Left lung (tissue), 14 donors: ENCODE measurements at places on chromosomes 3 and 15. TPM values are rescaled to one million over a fixed set of nuclear protein-coding genes. Genes with fewer than 3 reads are reported as not detected.

- H3K36me3 ChIP-seq = no peaks in the 10 kb centered on the region
- peaks cover 9% of the 10 kb centered on the region for H3K4me1 ChIP-seq
- no peak for DNase-seq
- H3K27me3 ChIP-seq = no peaks in the 10 kb centered on the region
- no peak overlapping the region for H3K4me3 ChIP-seq
Measured at GRCh38 chr3:53075743-53076140, 29.9 kb upstream of the SFMBT1 start.

DNA sequence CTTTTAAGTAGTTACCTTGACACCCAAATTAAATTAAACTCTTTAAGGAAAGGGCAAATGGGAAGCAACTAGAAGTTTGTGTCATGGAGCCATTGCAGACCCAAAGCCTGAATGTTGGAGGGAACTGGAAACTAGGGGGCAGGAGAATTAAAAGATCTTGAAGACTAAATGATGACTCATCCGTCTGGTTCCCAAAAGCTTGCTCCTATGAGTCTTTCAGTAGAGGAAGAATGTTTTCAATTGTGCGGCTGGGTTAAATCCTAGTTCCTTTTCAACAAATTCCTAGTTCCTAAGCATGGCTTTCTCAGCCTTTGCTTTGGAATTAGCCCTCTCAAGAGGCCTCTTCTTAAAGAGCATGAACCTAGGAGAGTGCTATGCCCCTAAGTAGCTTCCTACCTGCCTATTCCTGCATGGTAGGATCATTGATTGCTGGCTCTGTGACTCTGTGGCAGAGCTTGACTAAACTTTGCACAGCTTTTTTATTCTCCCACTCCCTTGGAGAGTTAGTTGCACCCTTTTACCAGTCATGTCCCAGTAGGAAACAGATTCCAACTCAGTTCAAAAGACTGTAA lies 17.7 kb downstream of the CLEC3B start:
- no peak for DNase-seq
- no peak overlapping the region for H3K4me3 ChIP-seq
- H3K4me1 ChIP-seq = peaks cover 40% of the 10 kb centered on the region
- H3K27me3 ChIP-seq = no peaks in the 10 kb centered on the region

DNA sequence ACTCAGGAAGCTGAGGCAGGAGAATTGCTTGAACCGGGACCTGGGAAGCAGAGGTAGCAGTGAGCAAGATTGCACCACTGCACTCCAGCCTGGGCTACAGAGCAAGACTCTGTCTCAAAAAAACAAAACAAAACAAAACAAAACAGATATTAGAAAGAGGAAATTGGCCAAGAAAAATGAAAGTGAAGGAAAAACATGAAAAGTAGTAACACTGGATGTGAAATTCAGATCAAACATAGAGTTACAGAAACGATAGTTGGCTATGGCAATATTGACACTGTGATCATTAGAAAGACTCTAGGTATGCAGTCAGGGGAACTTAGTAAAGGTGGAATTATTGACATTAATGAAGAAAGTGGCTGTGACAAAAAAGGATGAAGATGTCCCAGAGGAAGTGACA lies 13.2 kb upstream of the TIPARP start:
- H3K27me3 ChIP-seq = no peaks in the 10 kb centered on the region
- DNase-seq = no peak
- H3K4me1 ChIP-seq = peaks cover 10% of the 10 kb centered on the region
- H3K36me3 ChIP-seq = no peaks in the 10 kb centered on the region

GRCh38 chr15:45777781-45778180 lies 143.0 kb downstream of the SQOR start:
- no peak for DNase-seq
- no peaks in the 10 kb centered on the region for H3K4me1 ChIP-seq
- H3K27ac ChIP-seq = no peak overlapping the region

GRCh38 chr15:40088929-40089755 lies 19.5 kb downstream of the BMF start:
- peaks cover 10% of the 10 kb centered on the region for H3K36me3 ChIP-seq
- H3K27ac ChIP-seq = no peak overlapping the region
- H3K4me3 ChIP-seq = no peak overlapping the region
- H3K27me3 ChIP-seq = no peaks in the 10 kb centered on the region

DNA sequence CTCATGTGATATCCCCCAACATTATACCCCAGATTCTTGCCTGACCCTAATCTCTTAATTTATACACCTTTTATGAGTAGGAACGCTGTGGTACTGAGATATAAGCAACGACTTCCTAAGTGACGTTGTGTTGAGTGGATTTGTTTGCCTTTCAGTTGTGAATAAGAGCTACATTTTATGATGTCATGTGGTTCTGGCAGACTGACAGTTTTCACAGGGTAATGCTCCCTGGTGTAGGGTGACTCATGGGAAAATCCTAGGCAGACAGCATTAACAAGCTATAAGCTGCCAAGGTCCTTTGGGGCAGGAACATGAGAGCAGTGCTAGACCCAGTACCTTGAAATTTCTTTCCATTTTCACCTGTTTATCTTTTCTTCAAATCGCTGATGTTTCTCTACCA lies 11.2 kb downstream of the C3orf52 start:
- no peak for DNase-seq
- no peaks in the 10 kb centered on the region for H3K27me3 ChIP-seq
- peaks cover 9% of the 10 kb centered on the region for H3K4me1 ChIP-seq

GRCh38 chr3:39135170-39135805 lies 18.1 kb downstream of the CSRNP1 start:
- no peaks in the 10 kb centered on the region for H3K36me3 ChIP-seq
- no peak overlapping the region for H3K4me3 ChIP-seq
- H3K4me1 ChIP-seq = no peaks in the 10 kb centered on the region
- DNase-seq = no peak

GRCh38 chr15:40618023-40618422 lies 24.0 kb downstream of the KNL1 start:
- H3K4me1 ChIP-seq = no peaks in the 10 kb centered on the region
- H3K4me3 ChIP-seq = no peak overlapping the region
- H3K36me3 ChIP-seq = no peaks in the 10 kb centered on the region
- no peak for DNase-seq

- no peak overlapping the region for H3K4me3 ChIP-seq
- H3K36me3 ChIP-seq = no peaks in the 10 kb centered on the region
- no peaks in the 10 kb centered on the region for H3K27me3 ChIP-seq
- no peaks in the 10 kb centered on the region for H3K4me1 ChIP-seq
- H3K27ac ChIP-seq = no peak overlapping the region
- DNase-seq = no peak
Measured at GRCh38 chr3:168141405-168141998, 45.8 kb upstream of the GOLIM4 start.

DNA sequence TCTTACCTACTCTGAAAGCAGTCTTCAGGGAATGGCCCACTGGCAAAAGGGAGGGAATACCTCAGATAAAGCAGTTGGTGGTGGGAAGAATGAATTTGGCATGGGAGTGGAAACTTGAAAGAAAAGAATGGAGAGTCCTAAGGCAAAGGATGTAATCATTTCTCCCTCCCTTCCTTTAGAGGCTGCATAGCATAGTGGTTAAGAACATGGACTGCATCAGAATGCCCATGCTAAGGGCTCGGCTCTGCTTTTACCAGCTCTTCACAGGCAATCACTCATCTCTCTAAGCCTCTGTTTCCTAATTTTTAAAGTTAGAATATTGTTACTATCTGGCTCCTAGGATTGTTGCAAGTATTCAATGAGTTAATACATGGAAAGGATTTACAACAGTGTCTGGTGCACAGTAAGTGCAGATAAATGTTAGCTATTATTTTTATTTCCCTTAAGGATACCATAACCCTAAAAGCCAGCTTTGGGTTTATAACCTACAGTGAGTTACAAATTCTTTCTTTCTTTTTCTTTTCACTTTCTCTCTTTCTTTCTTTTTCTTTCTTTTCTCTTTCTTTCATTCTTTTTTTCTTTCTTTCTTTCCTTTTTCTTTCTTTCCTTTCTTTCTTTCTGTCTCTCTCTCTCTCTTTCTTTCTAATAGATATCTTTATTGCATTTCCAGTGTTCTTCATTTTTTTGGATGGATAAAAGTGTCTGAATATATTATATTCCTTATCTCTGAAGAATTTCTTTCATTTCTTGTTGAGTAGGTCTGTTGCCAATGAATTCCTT lies 23.6 kb downstream of the VEPH1 start:
- H3K36me3 ChIP-seq = no peaks in the 10 kb centered on the region
- DNase-seq = no peak
- no peak overlapping the region for H3K4me3 ChIP-seq
- H3K27ac ChIP-seq = no peak overlapping the region

DNA sequence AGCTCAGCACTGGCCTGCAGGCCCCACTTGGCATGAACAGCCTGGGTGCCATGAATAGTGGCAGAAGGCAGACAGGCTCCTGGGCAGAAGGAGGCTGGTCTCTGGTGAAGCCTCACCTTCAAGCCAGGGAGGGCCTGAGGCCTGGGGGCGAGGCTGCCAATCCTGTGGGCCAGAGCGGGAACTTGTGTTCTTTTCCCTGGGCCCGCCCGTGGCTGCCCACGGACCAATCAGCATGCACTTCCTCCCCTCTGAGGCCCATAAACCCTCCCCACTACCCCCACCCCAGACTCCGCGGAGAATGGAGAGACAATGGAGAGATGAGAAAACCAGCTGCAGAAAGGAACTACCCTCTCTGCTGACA lies 283.8 kb upstream of the ROBO1 start:
- H3K27ac ChIP-seq = no peak overlapping the region
- H3K4me1 ChIP-seq = no peaks in the 10 kb centered on the region
- no peak for DNase-seq
- no peaks in the 10 kb centered on the region for H3K27me3 ChIP-seq
- H3K36me3 ChIP-seq = no peaks in the 10 kb centered on the region
- H3K4me3 ChIP-seq = no peak overlapping the region

- H3K4me1 ChIP-seq = no peaks in the 10 kb centered on the region
- H3K27ac ChIP-seq = no peak overlapping the region
- H3K27me3 ChIP-seq = no peaks in the 10 kb centered on the region
- no peak for DNase-seq
- no peak overlapping the region for H3K4me3 ChIP-seq
Measured at GRCh38 chr15:83410532-83410931, 36.6 kb upstream of the SH3GL3 start.

DNA sequence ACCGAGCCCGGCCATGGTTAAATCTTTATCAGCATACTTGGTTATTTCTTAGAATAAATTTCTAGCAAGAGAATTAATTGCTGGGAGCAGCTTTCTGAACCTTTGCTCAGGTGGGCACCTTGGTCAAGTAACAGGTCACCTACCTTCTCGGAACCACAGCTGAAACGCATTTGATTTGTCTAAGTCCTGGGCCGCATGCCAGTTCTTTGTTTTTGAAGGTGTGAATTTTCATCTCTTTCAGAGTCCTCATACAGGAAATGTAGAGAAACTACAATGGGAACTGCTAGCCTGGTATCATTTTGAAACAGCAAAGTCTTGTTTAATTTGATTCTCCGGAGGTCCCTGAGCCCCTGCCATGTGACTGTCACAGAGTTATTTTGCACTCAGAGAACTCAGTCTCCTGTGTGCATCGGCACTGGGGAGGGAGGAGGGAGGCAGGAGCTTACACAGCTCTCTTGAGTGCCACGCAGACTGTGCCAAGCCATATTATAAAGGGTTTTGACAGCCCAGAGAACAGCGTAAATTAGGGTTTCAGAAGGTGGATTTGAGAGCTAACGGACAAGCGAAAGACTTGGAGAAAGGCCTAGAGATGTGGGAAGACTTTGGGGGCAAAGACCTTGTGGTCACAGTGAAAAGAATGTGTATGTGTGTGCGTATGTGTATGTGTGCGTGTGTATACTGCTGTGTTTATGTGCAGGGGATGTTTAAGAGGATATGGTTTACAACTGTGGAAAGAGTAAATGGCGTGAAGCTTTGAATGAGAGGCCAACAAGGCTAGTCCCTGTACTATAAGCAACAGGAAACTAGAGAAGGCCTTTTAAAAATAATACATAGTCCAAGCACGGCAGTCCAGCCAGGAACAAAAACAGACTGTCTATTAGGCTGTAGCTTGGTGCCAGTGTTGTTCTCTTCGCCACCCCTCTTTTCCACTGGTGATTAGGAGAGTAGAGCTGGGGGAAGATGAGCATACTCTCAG lies 61.8 kb upstream of the ATP13A3 start:
- H3K36me3 ChIP-seq = no peaks in the 10 kb centered on the region
- no peaks in the 10 kb centered on the region for H3K4me1 ChIP-seq
- no peak for DNase-seq
- H3K27ac ChIP-seq = no peak overlapping the region
- H3K4me3 ChIP-seq = no peak overlapping the region

- no peak overlapping the region for H3K27ac ChIP-seq
- no peak for DNase-seq
- no peak overlapping the region for H3K4me3 ChIP-seq
- H3K36me3 ChIP-seq = no peaks in the 10 kb centered on the region
- no peaks in the 10 kb centered on the region for H3K4me1 ChIP-seq
Measured at GRCh38 chr3:78368636-78369345, 1328.9 kb downstream of the ROBO2 start.

GRCh38 chr3:130838898-130839600 lies 54.8 kb upstream of the ATP2C1 start:
- no peak for DNase-seq
- H3K4me3 ChIP-seq = no peak overlapping the region
- peak overlapping the region; percentile 46 for H3K27ac ChIP-seq
- peaks cover 8% of the 10 kb centered on the region for H3K4me1 ChIP-seq
- no peaks in the 10 kb centered on the region for H3K27me3 ChIP-seq

DNA sequence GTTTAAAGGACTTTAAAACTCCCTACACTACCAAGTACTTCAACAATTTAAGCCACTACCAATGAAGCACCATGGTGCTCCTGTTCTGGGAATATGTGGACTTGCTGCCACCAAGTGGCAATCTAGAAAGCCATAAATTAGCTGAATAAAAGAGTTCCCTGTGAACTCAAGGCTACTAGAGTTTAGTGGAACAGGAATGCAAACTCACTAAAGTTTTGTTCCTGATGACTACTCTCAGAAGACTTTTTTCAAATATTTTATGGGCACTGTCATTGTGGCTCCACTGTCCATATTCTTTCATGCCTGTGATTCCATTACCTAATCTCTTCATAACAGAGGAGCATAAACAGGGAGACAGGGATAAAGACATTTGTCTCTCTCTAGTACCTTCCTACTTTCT lies 63.9 kb downstream of the TMCC1 start:
- H3K4me3 ChIP-seq = no peak overlapping the region
- no peak overlapping the region for H3K27ac ChIP-seq
- no peak for DNase-seq

DNA sequence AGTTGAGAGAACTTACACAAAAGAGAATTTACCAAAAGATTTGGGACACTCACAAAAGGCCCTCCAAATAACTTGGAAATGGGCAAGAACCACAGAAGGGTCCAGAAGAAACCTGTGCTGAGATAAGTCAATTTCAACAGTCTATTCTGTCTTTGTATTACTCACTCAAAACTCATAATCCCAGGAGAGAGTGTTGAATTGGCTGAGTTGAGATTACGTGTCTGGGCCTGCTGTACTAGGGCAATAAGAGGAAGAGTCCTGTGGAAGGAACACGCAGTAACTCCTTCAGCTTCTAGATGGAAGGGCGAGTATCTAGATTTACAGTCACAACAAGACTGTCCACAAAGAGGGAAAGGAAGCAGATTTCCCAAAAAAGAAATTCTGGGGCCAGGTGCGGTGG lies 42.5 kb upstream of the DYNC1LI1 start:
- no peak overlapping the region for H3K4me3 ChIP-seq
- H3K27me3 ChIP-seq = no peaks in the 10 kb centered on the region
- no peaks in the 10 kb centered on the region for H3K4me1 ChIP-seq
- H3K36me3 ChIP-seq = no peaks in the 10 kb centered on the region
- H3K27ac ChIP-seq = no peak overlapping the region

Gene FEZF2
- total RNA-seq = not detected

Gene RBP2
- total RNA-seq = not detected

Gene CLDN16
- total RNA-seq = 1.1 TPM

Gene POPDC2
- 3.4 TPM for total RNA-seq

Gene TIGIT
- 1.2 TPM for total RNA-seq

Gene LXN
- total RNA-seq = 31.4 TPM

Gene SLC38A3
- 0.23 TPM for total RNA-seq

Gene SLC28A1
- not detected for total RNA-seq

Gene MITF
- total RNA-seq = 24.3 TPM

Gene TMEM212
- 2.3 TPM for total RNA-seq

Gene TRA2B
- 86.0 TPM for total RNA-seq

Gene AHSG
- total RNA-seq = not detected
